Activated naive CD4-positive, alpha-beta T cell treated with anti-CD3 and anti-CD28 coated beads, Interleukin-2, amount 10 ng/mL, durations not matched to agents 5 hours and 36 hours (primary cell): ENCODE measurements at places on chromosomes 4 and X. TPM values are rescaled to one million over a fixed set of nuclear protein-coding genes. Genes with fewer than 3 reads are reported as not detected.

Gene BTC
- total RNA-seq, result not detected

Gene TMEM184C
- total RNA-seq, result 19.3 TPM

Gene PF4V1
- total RNA-seq, result not detected

Gene RAB39B
- 7.8 TPM for total RNA-seq

Gene GYPE
- 0.36 TPM for total RNA-seq

Gene UGT8
- not detected for total RNA-seq

Gene SLBP
- total RNA-seq, result 87.7 TPM

Gene PAQR3
- total RNA-seq, result 11.2 TPM

Gene ZNF185
- 0.50 TPM for total RNA-seq

Gene ZBTB49
- 7.3 TPM for total RNA-seq

Gene ZNF827
- total RNA-seq, result 9.4 TPM

Gene MAGEA4
- total RNA-seq, result not detected

Gene ARMCX1
- total RNA-seq, result 0.14 TPM

Gene PPEF2
- total RNA-seq, result 0.48 TPM

Gene F9
- not detected for total RNA-seq

Gene SOD3
- not detected for total RNA-seq

Gene CENPVL1
- not detected for total RNA-seq

Gene ZIC3
- not detected for total RNA-seq

Gene REST
- total RNA-seq, result 55.3 TPM

Gene TMSB15A
- 0.84 TPM for total RNA-seq

Gene UVSSA
- 22.4 TPM for total RNA-seq

Gene BEX5
- 5.8 TPM for total RNA-seq

Gene AMBN
- not detected for total RNA-seq

Gene ZXDB
- 6.7 TPM for total RNA-seq

Gene TEX13C
- not detected for total RNA-seq

Gene NOP14
- 39.0 TPM for total RNA-seq

Gene SPRY1
- total RNA-seq, result 8.6 TPM

Gene CLGN
- 0.10 TPM for total RNA-seq

Gene APLN
- 0.53 TPM for total RNA-seq

Gene SPATA4
- total RNA-seq, result not detected

Gene ARMCX6
- 42.7 TPM for total RNA-seq

Gene PAGE4
- not detected for total RNA-seq

Gene HEPH
- total RNA-seq, result not detected

Gene CXCL5
- total RNA-seq, result not detected

Gene ZXDA
- 3.7 TPM for total RNA-seq

Gene SYNPO2
- 0.41 TPM for total RNA-seq

Gene PCDH18
- 0.08 TPM for total RNA-seq

Gene PNMA6E
- total RNA-seq, result not detected

Gene PAGE1
- total RNA-seq, result not detected

Gene RRH
- total RNA-seq, result 0.18 TPM

Gene ATOH1
- total RNA-seq, result not detected

Gene SPANXA2
- total RNA-seq, result not detected

Gene GPR50
- not detected for total RNA-seq

Gene RASGEF1B
- 2.6 TPM for total RNA-seq

Gene SLAIN2
- total RNA-seq, result 53.4 TPM

Gene NDNF
- total RNA-seq, result not detected

Gene TLR2
- 6.8 TPM for total RNA-seq

Gene C1QTNF7
- total RNA-seq, result not detected

Gene GABRB1
- total RNA-seq, result not detected

Gene MAOB
- total RNA-seq, result not detected

Gene OPRPN
- total RNA-seq, result not detected

Gene CHM
- total RNA-seq, result 14.8 TPM

Gene CXCL10
- 0.50 TPM for total RNA-seq

Gene HTN1
- total RNA-seq, result not detected

Gene GSX2
- not detected for total RNA-seq

Gene NHS
- total RNA-seq, result 0.91 TPM
